Suprapubic skin (tissue), 4 donors: ENCODE measurements at places on chromosomes 11 and 22. TPM values are rescaled to one million over a fixed set of nuclear protein-coding genes. Genes with fewer than 3 reads are reported as not detected.

DNA sequence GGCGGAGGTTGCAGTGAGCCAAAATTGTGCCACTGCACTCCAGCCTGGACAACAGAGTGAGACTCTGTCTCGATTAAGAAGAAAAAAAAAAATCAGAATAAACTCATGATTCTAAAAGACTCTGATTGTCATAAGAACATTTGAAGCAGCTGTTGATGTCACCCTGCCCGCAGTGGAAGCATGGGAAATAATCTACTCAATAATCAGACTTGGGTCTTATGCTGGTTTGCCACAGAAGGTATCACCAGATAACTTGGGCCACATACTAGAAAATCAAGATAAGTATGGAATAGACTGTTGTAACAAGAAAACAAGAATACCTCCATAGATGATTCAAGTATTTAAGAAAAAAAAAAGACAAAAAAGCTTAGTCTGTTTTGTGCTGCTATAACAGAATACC lies 8.2 kb downstream of the CAVIN3 start:
- no peak overlapping the region for H3K4me3 ChIP-seq
- H3K27me3 ChIP-seq = no peaks in the 10 kb centered on the region
- DNase-seq = no peak
- H3K36me3 ChIP-seq = no peaks in the 10 kb centered on the region
- peaks cover 15% of the 10 kb centered on the region for H3K4me1 ChIP-seq

- H3K27me3 ChIP-seq = no peaks in the 10 kb centered on the region
- no peak for DNase-seq
- no peaks in the 10 kb centered on the region for H3K4me1 ChIP-seq
Observed at GRCh38 chr22:44482776-44483175, 15.3 kb downstream of the RTL6 start.

- peaks cover 57% of the 10 kb centered on the region for H3K27me3 ChIP-seq
- no peak overlapping the region for H3K4me3 ChIP-seq
- H3K27ac ChIP-seq = no peak overlapping the region
- no peak for DNase-seq
Observed at GRCh38 chr11:64296830-64297698, 3.1 kb upstream of the CATSPERZ start.

Gene ZNRF3
- total RNA-seq = 18.6 TPM

- H3K4me1 ChIP-seq = no peaks in the 10 kb centered on the region
- no peak overlapping the region for H3K4me3 ChIP-seq
- no peaks in the 10 kb centered on the region for H3K36me3 ChIP-seq
- no peak overlapping the region for H3K27ac ChIP-seq
Observed at GRCh38 chr11:5604896-5605295, 8.5 kb downstream of the TRIM6 start.

Gene OR8H3
- not detected for total RNA-seq

- no peaks in the 10 kb centered on the region for H3K27me3 ChIP-seq
- no peaks in the 10 kb centered on the region for H3K36me3 ChIP-seq
- DNase-seq = no peak
- no peak overlapping the region for H3K27ac ChIP-seq
Observed at GRCh38 chr11:36672815-36673450, 74.9 kb upstream of the RAG2 start.

Gene CTNND1
- 230 TPM for total RNA-seq

Gene RIMBP3C
- not detected for total RNA-seq

Gene KLHL35
- total RNA-seq = 3.0 TPM

Gene DDI1
- not detected for total RNA-seq

DNA sequence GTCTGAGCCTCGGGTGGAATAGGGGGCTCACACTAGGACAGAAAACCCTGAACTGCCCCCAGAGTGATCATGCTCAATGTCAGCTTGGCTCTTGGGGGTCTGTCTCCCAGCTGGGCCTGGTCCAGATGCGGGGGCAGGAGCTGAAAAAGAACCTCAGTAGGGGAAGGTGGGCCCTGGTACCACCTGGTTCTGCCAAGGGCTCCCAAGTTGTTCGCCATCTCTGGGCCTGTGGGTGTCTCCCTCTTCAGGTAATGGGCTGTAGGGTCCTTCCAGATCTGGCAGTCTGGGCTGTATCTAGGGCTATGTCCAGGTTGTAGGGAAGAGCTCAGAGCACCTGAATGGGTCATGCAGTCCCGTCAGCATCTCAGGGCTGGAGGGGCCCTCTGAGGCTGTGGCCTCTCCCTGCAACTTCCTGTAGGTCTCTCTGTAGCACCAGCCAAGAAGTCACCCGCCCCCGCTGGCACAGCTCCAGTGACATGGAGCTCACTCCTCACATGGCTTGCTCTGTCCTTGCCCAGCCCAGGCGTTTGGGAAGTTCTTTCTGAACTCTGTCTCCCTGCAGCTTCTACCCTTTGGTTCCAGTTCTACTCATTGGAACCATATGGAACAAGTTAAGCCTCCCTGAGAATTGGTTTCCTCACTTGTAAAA lies 33.0 kb upstream of the SOX10 start:
- no peaks in the 10 kb centered on the region for H3K27me3 ChIP-seq
- H3K4me1 ChIP-seq = peaks cover 36% of the 10 kb centered on the region
- H3K4me3 ChIP-seq = no peak overlapping the region
- H3K27ac ChIP-seq = peak overlapping the region; percentile 90
- H3K36me3 ChIP-seq = no peaks in the 10 kb centered on the region

DNA sequence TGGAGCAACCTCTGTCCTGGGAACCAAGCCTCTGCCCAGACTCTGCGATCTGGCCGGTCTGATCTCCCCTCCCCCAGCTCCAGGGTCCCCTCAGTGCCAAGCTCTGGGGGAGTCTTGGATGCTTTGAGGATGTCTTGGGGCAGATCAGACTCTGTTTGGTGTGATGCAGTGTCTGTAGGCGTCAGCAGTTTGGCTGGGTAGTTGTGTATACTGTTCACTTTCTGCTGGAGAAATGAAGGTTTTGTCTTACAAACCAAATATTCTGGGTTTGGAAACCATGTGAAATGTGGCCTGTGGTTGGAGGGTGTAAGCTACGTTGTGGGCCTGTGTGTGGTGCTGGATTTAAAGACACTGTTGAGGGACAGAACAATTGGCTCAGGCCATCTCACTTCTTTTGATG lies 4.6 kb downstream of the INSC start:
- no peak overlapping the region for H3K4me3 ChIP-seq
- no peak for DNase-seq
- H3K27me3 ChIP-seq = peaks cover 21% of the 10 kb centered on the region
- H3K27ac ChIP-seq = no peak overlapping the region
- H3K4me1 ChIP-seq = peaks cover 7% of the 10 kb centered on the region

GRCh38 chr11:102981324-102981910 lies 25.9 kb upstream of the MMP13 start:
- DNase-seq = no peak
- no peaks in the 10 kb centered on the region for H3K36me3 ChIP-seq
- no peak overlapping the region for H3K27ac ChIP-seq
- no peaks in the 10 kb centered on the region for H3K4me1 ChIP-seq

Gene APOA1
- total RNA-seq = not detected

Gene GRAP2
- 9.3 TPM for total RNA-seq

DNA sequence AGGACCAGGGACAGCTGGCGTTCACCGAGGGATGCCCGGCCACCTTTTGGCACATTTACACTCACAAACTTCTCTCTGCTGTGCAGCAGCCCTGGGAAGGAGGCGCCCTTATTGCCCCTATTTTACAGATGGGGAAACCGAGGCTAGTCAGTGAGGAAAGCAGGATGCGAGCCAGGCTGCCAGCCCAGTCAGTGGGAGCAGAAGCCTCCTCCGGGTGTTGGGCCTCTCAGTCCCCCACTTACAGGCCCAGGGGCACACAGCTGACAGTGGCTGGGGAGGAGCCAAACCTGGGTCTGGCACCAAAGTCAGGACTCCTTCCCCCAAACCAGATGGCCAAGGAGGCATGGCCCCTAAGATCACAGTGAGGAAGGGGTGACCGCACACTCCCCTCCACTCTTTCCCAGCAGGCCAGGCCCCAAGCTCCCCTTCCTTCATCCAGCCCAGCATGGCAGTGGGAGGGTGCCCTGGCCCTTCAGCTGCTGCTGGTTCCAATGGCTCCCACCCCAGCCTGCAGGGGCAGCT lies 121.4 kb upstream of the ANO1 start:
- H3K4me3 ChIP-seq = no peak overlapping the region
- H3K4me1 ChIP-seq = no peaks in the 10 kb centered on the region
- no peak overlapping the region for H3K27ac ChIP-seq
- peaks cover 22% of the 10 kb centered on the region for H3K27me3 ChIP-seq
- DNase-seq = no peak

- H3K27me3 ChIP-seq = no peaks in the 10 kb centered on the region
- no peak overlapping the region for H3K27ac ChIP-seq
- H3K4me1 ChIP-seq = no peaks in the 10 kb centered on the region
Observed at GRCh38 chr22:19239464-19239863, 52.1 kb downstream of the CLTCL1 start.
